Left cardiac atrium (tissue), 4 donors: ENCODE measurements at places on chromosomes 13 and 19. TPM values are rescaled to one million over a fixed set of nuclear protein-coding genes. Genes with fewer than 3 reads are reported as not detected.

The OCEL1 gene
- total RNA-seq: 18.7 TPM

The SULT2A1 gene
- not detected for total RNA-seq

The ZNF417 gene
- 11.9 TPM for total RNA-seq

The PET100 gene
- 152 TPM for total RNA-seq

The KRTDAP gene
- not detected for total RNA-seq

The ZNF177 gene
- total RNA-seq: 1.8 TPM

The RAVER1 gene
- 19.3 TPM for total RNA-seq

The KLHL1 gene
- not detected for total RNA-seq

The KLF16 gene
- total RNA-seq: 9.9 TPM

The TMEM38A gene
- 20.2 TPM for total RNA-seq

The ZNF552 gene
- 4.6 TPM for total RNA-seq

The CEP89 gene
- total RNA-seq: 10.6 TPM
